Foreskin fibroblast (primary cell): ENCODE measurements at places on chromosomes 1 and 21.

DNA sequence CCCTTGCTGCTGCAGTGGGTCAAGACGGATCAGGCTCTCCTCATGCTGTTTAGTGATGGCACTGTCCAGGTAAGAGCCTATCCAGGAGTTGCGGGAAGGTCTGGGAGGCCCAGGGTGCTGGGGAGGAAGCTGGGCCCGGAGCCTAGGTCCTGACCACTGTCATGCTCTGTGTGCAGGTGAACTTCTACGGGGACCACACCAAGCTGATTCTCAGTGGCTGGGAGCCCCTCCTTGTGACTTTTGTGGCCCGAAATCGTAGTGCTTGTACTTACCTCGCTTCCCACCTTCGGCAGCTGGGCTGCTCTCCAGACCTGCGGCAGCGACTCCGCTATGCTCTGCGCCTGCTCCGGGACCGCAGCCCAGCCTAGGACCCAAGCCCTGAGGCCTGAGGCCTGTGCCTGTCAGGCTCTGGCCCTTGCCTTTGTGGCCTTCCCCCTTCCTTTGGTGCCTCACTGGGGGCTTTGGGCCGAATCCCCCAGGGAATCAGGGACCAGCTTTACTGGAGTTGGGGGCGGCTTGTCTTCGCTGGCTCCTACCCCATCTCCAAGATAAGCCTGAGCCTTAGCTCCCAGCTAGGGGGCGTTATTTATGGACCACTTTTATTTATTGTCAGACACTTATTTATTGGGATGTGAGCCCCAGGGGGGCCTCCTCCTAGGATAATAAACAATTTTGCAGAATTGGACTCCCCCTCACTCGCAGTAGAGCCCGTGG is 1.7 kb downstream of the DYNLT4 start:
- peak; percentile 18 for DNase-seq

DNA sequence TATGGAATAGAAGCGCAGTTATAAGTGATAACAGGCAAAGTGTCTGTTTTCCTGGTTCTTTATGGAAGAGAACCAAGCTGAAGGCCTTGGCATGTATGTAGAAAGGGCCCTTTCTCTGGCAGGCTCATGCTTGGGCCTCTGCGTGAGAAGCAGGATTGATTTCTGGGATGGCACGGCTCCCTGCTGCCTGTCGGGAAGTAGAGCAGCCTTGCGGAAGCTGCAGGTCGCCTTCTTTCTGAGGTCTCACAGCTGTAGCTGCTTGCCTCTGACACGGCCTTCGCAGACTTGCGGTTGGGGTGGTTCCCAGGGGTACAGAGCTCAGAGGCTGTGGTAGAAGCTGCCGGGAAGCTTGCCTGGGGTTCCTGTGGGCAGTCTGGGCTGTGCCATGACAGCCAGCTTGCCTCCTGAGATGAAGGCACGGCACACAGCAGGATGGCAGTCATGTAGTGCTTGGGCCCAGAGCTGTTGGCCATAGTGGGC is 39.4 kb downstream of the TRAPPC10 start:
- no peak for DNase-seq

DNA sequence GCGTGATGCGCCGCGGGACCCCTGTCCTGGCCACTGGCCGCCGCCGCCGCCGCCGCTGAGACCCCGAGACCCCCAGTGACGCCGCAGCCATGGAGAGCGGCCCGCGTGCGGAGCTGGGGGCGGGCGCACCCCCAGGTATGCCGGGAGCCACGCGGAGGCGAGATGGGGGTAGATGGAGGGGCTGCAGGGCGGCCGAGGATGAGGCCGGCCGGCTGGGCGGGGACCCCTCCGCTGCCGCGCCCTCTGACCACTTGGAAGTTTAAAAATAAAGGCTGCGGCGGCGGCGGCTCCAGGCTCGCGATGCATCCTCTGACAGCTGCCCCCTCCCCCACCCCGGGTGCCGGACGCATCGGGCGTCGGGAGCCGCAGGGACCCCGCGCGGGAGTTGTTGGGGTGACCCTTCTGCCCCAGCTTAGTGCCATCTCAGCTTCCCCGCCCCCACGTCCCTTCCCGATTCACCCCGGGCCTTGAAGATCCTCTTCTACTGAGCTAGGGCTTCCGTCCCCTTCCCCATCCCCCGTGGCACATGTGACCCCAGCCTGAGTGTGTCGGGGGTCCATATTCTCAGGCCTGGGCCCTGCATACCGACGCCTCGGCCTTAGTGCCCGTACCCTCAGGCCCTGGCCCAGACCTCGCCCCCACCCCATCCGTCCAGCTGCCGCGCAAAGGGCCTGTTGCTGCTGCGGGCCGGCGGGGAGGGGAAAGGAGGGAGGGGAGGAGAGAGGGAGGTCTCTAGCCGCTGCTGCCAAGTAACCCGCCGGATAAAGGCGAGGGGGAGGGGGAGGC is 562 bp downstream of the MAP7D1 start:
- DNase-seq = peak; percentile 73

- peak; percentile 16 for DNase-seq
These were observed 85.7 kb downstream of the TGFB2 start for GRCh38 chr1:218430822-218431221.

DNA sequence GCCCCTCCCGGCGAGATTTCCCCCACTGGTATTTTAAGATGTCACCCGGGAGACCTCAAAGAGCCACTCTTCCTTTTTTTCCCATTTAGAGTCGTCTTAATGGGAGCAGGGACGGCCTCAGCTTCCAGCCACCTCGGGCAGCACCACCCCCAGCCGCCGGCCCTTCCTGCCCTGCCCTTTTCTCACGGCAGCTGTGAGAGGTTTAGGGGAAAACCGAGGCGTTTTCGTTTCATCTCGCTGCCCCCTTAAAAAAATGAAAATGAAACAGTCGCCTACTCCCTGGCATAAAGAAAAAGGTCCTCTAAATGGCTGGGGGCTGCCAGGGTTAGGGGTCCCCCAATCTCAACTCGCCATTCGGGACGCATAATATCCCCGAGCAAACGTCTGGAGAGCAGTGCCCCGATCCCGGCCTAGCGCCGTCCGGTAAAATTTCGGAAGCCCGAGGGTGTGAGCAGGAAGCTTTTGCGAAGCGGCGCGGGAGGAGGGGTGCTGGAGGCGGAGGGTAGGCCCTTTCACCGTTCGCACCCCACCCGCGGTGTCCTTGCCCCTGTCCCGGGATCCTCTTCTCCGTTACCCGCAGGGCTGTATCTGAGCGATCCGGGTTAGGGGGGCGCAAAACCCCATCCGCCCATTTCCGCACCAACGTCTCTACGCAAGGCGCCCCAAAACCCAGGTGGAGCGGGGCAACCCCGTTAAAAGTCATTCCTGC is 1.2 kb downstream of the RUNX3 start:
- no peak for DNase-seq

GRCh38 chr1:206923009-206923960 is 1.5 kb upstream of the FCMR start:
- DNase-seq = no peak

DNA sequence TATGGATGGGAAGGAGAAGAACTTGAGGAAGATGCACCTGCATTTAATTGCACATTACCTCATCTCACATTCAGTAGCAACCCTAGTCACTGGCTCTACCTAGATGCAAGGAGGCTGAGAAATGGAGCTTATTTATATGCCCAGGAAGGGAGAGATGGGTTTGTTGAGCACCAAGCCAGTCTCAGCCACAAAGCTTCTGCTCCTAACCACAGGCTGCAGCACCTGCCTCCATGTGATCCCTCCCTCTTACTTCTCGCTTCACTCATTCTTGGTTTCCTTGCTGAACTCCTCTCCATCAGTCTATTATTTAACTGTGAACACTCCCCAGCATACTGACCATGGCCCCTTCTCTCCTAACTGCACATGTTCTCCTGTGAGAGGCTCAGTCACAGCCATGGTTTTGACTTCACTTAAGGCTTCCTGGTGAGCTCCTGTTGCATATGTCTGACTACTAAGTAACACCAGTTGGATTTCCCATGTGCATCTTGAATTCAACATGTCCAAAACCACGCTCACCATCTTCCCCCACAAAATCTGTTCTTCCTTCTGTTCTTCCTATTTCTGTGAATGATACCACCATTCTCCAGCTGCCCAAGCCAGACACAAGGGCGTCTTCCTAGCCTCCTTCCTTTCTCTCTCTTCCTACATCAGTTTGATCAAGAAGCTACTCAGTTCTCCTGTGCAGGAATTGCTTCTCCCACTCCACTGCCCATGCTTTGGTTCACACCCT is 139.8 kb downstream of the AK5 start:
- no peak for DNase-seq

DNA sequence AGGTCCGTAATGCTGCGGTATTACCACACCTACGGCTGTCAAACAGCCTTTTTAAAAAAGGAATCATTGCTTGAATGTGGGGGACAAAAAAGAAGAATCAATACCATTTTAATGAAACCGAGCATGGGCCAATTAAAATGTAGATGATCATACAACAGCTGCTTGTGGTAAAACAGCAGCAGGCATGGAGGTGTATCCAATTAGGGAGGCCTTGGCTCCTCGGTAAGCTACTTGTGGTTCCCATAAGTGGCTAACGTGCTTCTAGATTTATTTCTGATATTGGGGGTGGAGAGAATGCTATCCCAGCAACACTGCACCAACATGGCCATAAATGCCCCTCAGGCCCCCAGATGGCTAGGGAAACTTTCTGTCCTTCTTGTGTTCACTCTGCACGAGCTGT is 1.8 kb downstream of the PTPN14 start:
- DNase-seq = no peak

DNA sequence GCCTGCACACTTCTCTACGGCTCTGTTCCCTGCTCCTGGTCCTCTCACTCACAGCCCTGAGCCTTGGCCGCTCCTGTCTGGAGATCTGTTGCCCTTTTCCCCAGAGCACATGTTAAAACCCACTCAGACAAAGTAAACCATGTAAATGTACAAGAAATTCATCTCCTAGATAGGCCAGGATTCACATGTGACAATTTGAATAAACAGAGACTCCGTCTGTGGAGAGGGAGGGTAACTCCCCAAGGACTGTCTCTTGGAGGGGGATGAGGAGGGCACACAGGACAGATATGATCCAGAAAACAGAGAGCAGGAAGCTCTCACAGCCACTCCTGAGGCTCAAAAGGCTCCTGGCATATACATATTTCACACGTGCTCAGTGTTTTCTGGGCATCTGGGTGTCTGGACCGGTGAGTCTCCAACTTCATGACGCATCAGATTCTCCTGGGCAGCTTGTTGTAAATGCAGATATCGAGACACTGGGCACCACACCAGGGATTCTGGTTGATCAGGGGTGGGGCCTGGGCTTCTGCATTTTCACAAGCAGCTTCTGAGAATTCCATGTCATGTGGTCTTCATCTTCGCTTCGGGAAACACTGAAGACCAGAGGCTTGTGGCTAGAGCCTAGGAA is 6.4 kb upstream of the KAZN start:
- DNase-seq = no peak

DNA sequence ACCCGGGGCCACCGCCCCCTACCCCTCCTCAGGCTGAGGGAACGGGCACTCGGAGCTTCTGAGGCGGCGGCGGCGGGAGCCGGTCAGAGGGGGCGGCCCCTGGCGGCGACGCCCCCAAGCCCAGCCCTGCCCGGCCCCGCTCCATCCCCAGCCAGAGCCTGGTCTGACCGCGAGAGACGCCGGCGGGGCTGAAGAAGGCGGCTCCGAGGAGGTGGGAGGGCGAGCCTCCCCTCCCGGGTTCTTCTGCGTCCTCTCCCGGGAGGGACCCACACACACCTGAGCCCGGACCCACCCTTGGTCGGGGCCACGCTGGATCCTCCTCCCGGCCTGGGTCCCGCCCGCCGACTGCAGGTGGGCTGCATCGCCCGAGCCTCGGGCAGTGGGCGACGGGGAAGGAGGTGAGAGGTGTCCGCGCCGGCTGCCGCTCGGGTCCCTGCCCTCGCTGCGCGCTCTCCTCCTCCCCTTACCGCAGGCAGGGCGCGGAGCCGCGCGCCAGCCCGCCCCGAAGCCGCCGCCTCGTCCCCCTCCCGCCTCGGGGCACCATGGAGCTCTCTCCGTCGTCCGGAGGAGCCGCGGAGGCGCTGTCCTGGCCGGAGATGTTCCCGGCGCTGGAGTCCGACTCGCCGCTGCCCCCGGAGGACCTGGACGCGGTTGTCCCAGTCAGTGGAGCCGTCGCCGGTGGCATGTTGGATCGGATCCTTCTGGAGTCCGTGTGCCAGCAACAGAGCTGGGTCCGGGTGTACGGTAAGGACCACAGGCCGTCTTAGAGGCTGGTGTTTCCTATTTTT is at the start of gene RASAL2:
Gene RASAL2 (plus strand): TSS at position 154 of the 788 bp plus-strand sequence. CDS start 389 bp downstream, at position 543.
- peak; percentile 67 for DNase-seq

DNA sequence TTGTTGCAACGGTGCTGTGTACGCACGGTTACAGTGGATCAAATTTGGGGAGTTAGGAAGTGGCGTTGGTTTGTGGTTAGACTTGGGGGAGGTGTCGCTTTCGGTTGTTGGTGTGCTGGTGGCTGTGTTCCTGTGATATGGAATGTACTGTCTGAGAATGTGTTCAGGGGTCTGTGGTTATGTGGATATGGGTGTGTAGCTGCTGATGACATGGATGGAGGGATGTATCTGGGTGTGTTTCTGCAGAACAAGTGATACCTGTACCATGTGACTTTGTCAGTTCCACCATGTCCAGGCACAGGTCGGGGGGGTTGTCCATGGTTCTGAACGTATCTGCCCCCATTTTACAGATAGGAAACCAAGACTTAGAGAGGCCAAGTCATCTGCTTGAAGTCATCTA is 22.7 kb downstream of the PAX7 start:
- DNase-seq = no peak

GRCh38 chr1:33332881-33333280 is 12.0 kb upstream of the A3GALT2 start:
- DNase-seq = peak; percentile 16

DNA sequence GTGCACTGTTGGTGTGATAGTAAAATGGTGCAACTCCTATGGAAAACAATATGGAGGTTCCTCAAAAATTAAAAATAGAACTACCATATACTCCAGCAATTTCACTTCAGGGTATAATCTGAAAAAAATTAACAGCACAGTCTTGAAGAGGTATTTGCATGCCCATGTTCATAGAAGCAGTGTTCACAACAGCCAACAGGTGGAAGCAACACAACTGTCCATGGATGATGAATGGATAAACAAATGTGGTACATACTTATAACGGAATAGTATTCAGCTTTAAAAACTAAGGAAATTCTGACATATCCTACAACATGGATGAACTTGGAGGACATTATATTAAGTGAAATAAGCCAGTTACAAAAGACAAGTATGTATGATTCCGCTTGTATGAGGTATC is 8.2 kb downstream of the TTLL7 start:
- DNase-seq = no peak

- DNase-seq = no peak
These were observed 229.1 kb downstream of the KCNJ6 start for GRCh38 chr21:37686991-37687810.

- no peak for DNase-seq
These were observed 67.4 kb upstream of the DMRTA2 start for GRCh38 chr1:50490640-50491039.

- no peak for DNase-seq
These were observed 664 bp downstream of the SLAMF1 start for GRCh38 chr1:160646180-160646579.

DNA sequence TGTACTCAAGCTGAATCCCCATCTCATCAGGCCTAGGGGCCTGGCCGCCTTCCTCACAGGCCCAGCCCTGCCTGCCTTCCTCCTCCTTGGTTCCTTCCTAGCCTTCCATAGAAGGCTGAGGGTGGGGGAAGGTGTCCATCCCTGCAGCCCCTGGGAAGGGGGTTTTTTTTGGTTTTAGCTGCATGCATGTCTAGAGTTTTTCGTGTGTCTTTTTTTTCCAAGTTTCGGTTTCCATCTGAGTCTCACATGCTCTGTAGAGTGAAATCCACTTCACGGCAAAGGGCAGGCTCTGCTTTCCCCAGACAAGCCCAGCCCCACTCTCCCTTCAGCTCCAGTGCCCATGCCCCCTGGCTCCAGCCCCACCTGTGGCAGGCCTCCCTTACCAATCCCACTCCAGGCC is 32.1 kb downstream of the GRHL3 start:
- no peak for DNase-seq

- DNase-seq = no peak
These were observed 647 bp downstream of the TSEN15 start for GRCh38 chr1:184052194-184052559.

GRCh38 chr1:53450225-53450624 is 9.0 kb upstream of the DMRTB1 start:
- no peak for DNase-seq
